ENCODE measurements at places on chromosomes 3 and 15.

DNA sequence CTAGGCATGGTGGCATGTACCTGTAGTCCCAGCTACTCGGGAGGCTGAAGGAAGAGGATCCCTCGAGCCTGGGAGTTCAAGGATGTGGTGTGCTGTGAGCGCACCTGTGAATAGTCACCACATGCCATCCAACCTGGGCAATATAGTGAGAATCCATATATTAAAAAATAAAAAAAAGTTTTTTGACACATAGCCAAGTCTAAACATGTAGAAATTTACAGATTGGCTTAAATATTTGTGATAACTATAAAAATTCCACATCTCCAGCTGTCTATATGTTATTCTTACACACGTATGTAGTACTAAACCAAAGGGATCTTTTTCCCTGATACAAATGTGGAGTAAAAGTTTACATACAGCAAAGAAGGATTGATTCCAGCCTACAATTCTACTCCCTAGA lies 119.7 kb downstream of the CNTN4 start:
- no peaks in the 10 kb centered on the region for H3K4me1 ChIP-seq
- H3K4me3 ChIP-seq: no peak overlapping the region
- H3K27ac ChIP-seq: no peak overlapping the region
- no peaks in the 10 kb centered on the region for H3K27me3 ChIP-seq

- H3K27ac ChIP-seq: no peak overlapping the region
- peaks cover 5% of the 10 kb centered on the region for H3K36me3 ChIP-seq
- peaks cover 17% of the 10 kb centered on the region for H3K4me1 ChIP-seq
Measured at GRCh38 chr15:100205549-100206295, 136.1 kb downstream of the ADAMTS17 start.

- no peaks in the 10 kb centered on the region for H3K4me1 ChIP-seq
- H3K36me3 ChIP-seq: no peaks in the 10 kb centered on the region
- no peak overlapping the region for H3K27ac ChIP-seq
- H3K27me3 ChIP-seq: peaks cover 44% of the 10 kb centered on the region
- no peak for DNase-seq
Measured at GRCh38 chr3:149343951-149344350, 10.5 kb upstream of the TM4SF18 start.

DNA sequence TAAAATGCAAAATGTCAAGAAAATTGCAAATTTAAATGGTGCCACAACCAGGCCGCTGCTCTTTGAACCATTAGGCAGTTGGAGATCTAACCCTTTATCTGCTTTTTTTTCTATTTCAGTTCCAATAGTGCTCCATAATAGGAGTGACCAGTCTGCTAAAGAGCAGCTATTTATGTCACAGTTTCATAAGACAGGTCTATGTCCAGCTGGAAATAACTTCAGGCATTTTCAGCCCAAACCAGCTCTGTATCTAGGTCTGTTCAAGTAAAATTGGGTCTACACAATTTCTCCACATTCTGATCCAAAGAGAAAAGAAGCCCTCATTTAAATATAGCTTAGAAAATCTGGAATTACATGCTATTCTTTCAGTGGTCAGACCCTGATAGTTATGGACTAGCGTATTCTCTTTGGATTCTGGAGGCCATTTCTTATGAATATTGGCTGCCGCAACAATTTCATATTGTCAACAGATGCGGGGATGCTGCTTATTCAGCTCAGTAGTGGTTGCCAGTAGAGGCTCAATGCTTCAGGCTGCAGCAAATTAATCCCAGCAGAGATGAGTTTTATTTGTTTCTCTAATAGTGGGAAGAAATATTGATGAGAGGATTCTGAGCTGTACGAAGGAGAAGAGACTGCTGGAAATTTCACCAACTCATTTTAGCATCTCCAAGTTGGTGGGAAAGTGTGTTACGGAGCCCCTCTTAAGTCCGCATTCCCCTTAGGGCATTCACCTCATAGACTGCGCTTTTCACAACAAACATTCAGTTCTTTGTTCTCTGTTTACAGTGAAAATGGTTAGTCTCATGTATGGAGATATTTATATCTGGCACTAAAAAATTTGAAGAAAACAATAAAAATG lies 887.0 kb downstream of the ROBO1 start:
- no peaks in the 10 kb centered on the region for H3K4me1 ChIP-seq
- no peak overlapping the region for H3K4me3 ChIP-seq
- no peaks in the 10 kb centered on the region for H3K36me3 ChIP-seq
- H3K27me3 ChIP-seq: no peaks in the 10 kb centered on the region

- H3K4me3 ChIP-seq: no peak overlapping the region
- H3K36me3 ChIP-seq: no peaks in the 10 kb centered on the region
- no peak overlapping the region for H3K27ac ChIP-seq
Measured at GRCh38 chr15:51132384-51133139, 37.9 kb upstream of the TNFAIP8L3 start.

GRCh38 chr3:11457135-11457534 lies 184.9 kb downstream of the ATG7 start:
- no peaks in the 10 kb centered on the region for H3K4me1 ChIP-seq
- H3K27ac ChIP-seq: no peak overlapping the region
- DNase-seq: no peak

GRCh38 chr3:49023775-49024174 lies 1.9 kb downstream of the NDUFAF3 start:
- peak overlapping the region; percentile 48 for H3K27ac ChIP-seq
- peaks cover 39% of the 10 kb centered on the region for H3K4me1 ChIP-seq
- no peak for DNase-seq
- peaks cover 19% of the 10 kb centered on the region for H3K36me3 ChIP-seq
- peak overlapping the region; percentile 89 for H3K4me3 ChIP-seq

DNA sequence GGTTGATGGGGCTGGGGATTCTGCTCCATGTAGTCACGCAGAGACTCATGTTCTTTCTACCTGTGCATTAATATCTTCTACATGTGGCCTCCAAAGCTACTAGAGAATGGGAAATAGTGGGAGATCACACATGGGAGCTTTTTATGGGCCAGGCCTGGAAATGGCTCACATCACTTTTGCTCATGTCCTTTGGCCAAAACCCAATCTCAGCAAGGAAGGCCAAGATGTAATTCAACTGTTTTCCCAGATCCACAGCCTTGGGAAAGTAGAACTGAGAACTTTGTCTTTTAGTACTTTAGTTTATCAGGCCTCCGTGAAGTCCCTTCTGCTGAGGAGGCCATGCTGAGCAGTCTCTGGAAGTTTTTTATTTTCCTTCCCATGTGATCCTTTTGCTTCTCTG lies 73.2 kb upstream of the SLC4A7 start:
- H3K27ac ChIP-seq: no peak overlapping the region
- peaks cover 6% of the 10 kb centered on the region for H3K27me3 ChIP-seq
- H3K4me3 ChIP-seq: no peak overlapping the region
- H3K36me3 ChIP-seq: no peaks in the 10 kb centered on the region

GRCh38 chr3:182786564-182787196 lies 6.6 kb upstream of the ATP11B start:
- no peak overlapping the region for H3K4me3 ChIP-seq
- peaks cover 15% of the 10 kb centered on the region for H3K27me3 ChIP-seq
- no peaks in the 10 kb centered on the region for H3K36me3 ChIP-seq
- H3K27ac ChIP-seq: no peak overlapping the region
- H3K4me1 ChIP-seq: peaks cover 13% of the 10 kb centered on the region

DNA sequence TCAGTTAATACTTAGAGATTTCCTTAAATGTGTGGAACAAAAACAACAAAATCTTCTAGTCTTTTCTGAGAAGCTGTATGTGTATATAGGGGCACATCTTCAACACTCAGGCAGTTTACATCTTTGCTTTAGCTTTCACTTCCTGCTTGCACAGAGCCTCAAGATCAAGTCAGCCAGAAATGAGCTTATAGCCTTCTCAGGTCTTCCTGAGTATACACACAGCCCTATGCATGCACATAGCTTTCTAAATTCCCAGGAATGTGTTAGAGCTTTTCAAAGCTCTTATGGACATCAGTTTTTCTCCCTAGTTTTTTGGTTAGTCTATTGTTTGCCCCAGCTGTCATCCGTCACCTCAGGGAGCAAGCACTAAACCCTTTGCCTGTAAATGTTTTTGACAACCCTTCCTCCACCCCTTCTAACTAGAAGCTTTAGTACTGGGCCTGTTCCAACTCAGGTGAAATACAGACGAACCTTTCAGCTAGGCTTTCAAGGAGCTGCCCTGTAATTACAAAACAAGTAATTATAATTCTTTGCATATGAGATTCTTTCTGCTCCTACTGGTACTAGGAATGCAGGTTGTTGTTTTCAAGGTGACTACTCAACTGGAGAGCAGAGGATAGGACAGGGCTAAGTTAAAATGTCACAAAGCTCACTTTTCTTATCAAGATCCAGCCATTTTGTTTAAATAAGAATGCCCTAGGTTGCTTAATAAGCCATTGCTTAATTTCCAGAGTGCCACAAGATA lies 22.6 kb upstream of the MTMR10 start:
- H3K27me3 ChIP-seq: peaks cover 2% of the 10 kb centered on the region
- H3K4me3 ChIP-seq: peak overlapping the region; percentile 38
- peaks cover 17% of the 10 kb centered on the region for H3K36me3 ChIP-seq
- no peak for DNase-seq
- H3K4me1 ChIP-seq: peaks cover 21% of the 10 kb centered on the region

DNA sequence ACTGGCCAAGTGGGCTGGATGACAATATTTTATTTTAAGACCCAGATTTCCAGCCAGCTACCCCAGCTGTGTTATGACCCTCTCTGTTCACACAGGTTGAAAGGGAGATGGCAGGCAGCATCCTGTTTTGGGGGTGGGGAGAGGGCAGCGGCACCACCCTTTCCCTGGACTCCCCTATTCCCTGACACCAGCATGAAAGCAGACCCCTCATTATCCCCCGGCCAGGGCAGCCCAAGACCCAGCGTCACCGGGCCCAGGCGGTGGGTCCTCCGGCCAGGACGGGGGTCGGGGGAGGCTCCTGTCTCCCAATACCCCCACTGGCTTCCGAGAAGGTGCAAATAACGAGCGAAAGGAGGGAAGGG lies 127.6 kb upstream of the MEF2A start:
- peaks cover 29% of the 10 kb centered on the region for H3K4me1 ChIP-seq
- H3K27ac ChIP-seq: peak overlapping the region; percentile 76
- H3K4me3 ChIP-seq: peak overlapping the region; percentile 60
- peak; percentile 32 for DNase-seq

GRCh38 chr3:71708476-71709105 lies 16.6 kb downstream of the EIF4E3 start:
- H3K27me3 ChIP-seq: no peaks in the 10 kb centered on the region
- peak overlapping the region; percentile 7 for H3K4me3 ChIP-seq
- peaks cover 60% of the 10 kb centered on the region for H3K4me1 ChIP-seq
- no peak overlapping the region for H3K27ac ChIP-seq
- H3K36me3 ChIP-seq: peaks cover 43% of the 10 kb centered on the region

DNA sequence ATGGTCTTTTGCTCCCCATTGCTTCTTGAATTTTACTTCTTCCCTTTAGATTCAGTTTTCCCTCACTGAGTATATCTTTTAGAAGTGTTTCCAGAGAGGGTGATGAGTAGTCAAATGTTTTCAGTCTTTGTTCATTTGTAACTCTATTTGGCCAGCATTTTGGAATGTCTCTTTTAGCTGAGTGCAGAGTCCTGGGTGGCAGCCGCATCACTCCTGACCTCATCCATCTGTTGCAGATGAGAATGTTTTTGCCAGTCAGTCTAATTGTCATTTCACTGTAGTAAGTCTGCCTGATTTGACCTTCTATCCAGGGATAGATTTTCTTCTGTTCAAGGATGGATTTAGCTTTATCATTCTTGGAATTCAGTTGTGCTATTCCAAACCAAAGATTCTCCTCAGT lies 7.3 kb downstream of the SRPRB start:
- H3K4me1 ChIP-seq: peaks cover 9% of the 10 kb centered on the region
- H3K27ac ChIP-seq: no peak overlapping the region
- DNase-seq: no peak
- no peaks in the 10 kb centered on the region for H3K27me3 ChIP-seq
- H3K36me3 ChIP-seq: peaks cover 11% of the 10 kb centered on the region

GRCh38 chr3:102068327-102068726 lies 219.0 kb downstream of the NFKBIZ start:
- H3K4me1 ChIP-seq: no peaks in the 10 kb centered on the region
- H3K27me3 ChIP-seq: no peaks in the 10 kb centered on the region
- H3K4me3 ChIP-seq: no peak overlapping the region
- peaks cover 4% of the 10 kb centered on the region for H3K36me3 ChIP-seq
- no peak overlapping the region for H3K27ac ChIP-seq

DNA sequence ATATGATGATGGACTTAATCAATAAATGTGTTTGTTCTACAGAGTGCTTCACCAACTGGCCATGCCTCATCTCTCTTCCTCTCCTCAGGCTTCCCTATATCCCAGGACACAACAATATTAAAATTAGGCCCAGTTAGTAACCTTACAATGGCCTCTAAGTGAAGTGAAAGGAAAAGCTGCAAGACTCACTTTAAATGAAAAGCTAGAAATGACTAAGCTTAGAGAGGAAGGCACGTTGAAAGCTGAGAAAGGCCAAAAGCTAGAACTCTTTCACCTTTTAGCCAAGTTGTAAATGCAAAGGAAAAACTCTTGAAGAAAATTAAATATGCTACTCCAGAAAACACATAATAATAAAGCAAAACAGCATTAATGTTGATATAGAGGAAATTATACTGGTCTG lies 1010.3 kb downstream of the NAALADL2 start:
- H3K4me1 ChIP-seq: no peaks in the 10 kb centered on the region
- H3K27ac ChIP-seq: no peak overlapping the region
- H3K36me3 ChIP-seq: no peaks in the 10 kb centered on the region

GRCh38 chr3:169980055-169980454 lies 13.4 kb downstream of the SEC62 start:
- H3K4me1 ChIP-seq: peaks cover 5% of the 10 kb centered on the region
- no peak overlapping the region for H3K4me3 ChIP-seq
- H3K36me3 ChIP-seq: peaks cover 36% of the 10 kb centered on the region
- no peak overlapping the region for H3K27ac ChIP-seq
- DNase-seq: no peak

All from activated naive CD8-positive, alpha-beta T cell treated with anti-CD3 and anti-CD28 coated beads, Interleukin-2, amount 10 ng/mL, durations not matched to agents 7 days and 5 days (primary cell).